ENCODE measurements at places on chromosomes 12 and 14.

GRCh38 chr12:49228653-49229052, 36.2 kb upstream of the TUBA1C start:
- no peak for DNase-seq

GRCh38 chr14:59920378-59920683, 387 bp downstream of the LRRC9 start:
- DNase-seq = no peak

DNA sequence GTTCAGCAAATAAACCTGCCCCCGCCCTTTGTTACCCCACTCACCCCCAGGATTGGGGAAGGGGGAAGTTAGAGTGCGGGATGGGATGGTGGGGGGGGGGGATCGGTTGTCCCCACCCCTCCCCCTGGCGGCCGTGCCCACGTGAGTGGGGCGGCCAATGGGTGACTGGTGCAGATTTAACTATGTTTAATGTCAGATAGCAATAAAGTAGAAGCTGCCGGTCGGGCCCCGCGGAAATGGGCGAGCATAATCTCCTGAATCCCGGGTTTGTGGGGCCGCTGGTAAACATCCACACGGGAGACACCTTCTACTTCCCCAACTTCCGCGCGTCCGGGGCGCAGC, at the start of gene HOXC12:
TSS of gene HOXC12 (plus strand) at position 210 of the 342 bp plus-strand sequence. CDS start at position 237, 27 bp downstream.
- DNase-seq = no peak

- DNase-seq = no peak
Observed at GRCh38 chr12:61574339-61574738, 685.9 kb upstream of the USP15 start.

GRCh38 chr14:85822236-85822635, 292.3 kb downstream of the FLRT2 start:
- DNase-seq = no peak

DNA sequence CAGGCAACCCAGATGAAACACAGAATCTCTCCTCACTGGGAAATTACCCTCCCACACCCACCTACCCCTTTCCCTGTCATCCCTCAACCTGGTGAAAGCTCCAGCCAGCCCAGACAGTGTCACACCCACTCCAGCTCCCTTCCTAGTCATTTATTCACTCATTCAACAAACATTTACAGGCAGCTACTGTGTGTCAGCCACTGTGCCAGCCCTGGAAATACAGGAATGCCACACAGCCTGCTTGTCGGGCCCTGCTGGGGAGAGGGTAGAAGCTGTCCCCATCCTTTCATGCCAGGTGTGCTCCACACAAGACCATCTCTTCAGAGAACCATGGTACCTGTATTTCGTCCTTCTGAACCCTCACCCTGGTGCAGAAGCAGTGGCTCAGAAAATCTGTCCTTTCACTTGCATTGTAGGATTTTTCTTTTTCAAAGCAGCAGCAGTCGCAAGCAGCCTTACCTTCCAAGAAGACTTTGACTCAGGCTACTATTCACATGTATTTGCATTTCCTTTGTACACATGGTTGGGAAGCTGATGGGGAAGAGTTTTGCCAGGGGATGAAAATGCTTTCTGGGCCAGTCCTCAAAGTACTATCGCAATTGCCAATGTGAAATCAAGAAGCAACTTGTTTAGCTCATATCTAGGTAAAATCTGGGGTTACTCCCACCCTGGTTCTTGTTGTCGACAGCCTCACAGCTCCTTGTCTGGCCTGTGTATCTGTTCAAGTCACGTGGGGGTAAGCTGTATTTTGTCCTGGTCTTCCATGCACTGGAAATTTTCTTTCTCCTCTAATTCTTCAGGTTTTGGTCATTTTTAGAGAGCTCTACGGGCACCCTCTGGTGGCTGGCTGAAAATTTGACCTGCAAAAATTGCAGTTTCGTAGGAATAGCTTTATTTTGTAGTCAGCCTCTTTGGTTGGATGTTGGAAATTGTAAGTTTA, 147.4 kb upstream of the EGLN3 start:
- peak; percentile 63 for DNase-seq

GRCh38 chr12:57096748-57097553, 8.0 kb downstream of the NAB2 start:
- no peak for DNase-seq

DNA sequence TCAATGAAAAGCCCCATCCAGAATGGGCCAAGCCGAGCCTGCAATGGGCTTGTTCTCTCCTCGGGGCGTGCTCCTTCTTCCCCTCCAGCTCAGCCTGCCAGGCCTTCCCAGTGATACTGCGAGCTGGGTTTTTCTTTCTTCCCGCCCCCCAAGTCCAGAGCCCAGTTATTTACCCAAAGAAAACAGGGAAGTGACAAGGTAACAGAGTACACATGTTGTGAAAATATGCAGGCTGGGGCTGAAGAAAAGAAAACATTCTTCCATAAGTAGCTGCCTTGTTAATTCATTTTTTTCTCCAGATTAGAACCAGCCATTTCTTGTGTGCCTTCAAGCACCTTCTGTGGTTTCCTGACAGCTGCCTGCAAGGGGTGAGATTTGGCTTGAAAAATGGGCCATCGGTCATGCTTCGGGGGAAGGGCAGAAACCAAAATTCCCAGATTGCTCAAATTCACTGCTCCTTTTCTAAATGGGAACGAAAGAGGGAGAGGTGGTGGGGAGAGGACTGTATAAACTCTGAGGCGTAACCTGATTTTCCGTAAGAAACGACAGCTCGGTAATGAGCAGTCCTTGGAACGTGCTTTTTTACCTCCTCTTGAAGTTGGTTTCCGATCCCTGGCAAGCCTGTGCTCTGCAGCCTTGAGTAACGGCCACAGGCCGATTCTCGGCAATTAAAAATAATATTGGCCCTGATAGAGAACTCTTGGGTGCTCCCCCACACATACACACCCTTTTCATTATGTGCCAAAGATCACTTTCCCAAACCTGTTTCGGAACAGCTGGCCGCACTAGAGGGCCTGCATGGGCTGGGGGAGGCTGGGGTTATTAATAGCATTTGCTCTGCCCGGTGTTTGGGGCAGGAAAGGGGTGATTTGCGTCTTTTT, 229.4 kb downstream of the ZFP36L1 start:
- peak; percentile 74 for DNase-seq

DNA sequence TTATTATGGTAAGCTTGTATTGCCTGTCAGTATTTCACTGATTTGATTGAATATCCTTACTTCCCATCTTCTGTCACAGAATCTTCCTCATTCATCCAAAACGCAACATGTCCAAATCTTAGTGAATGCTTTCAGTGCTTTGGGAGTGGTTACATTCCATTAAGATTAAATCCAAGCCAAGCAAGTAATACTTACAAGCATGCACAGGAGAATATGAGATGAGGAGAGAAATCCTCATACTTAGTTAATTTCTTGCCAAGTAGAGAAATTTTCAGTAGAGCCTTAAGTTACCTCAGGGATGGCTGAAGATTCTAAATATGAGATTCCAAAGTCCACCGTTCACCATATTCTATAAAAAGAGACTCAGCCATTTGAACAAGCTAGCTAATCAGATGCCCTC, 316.0 kb downstream of the RAD51B start:
- DNase-seq = no peak

GRCh38 chr12:113248842-113249435, 27.7 kb downstream of the TPCN1 start:
- DNase-seq = peak; percentile 13

DNA sequence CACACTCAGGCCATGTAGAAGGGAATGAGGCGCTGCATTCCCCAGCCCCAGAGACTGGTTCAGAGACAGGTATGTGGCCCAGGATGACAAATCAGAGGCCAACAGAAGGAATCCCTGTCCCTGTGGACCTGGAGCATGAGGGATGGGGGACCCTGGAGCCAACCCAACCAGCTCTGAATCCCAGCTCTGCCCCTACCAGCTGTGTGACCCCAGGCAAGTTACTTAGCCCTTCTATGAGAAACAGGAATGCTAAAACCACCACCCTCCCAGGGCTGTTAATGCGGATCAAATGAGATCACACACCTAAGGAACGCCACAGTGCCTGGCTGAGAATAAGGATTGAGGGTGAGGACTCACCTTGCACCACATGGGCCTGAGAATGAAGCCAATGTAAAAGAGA, 15.6 kb downstream of the ITPK1 start:
- no peak for DNase-seq

- no peak for DNase-seq
Observed at GRCh38 chr14:83184531-83184930, 1650.9 kb upstream of the SEL1L start.

- DNase-seq = no peak
Observed at GRCh38 chr14:72070458-72070857, 138.2 kb downstream of the RGS6 start.

DNA sequence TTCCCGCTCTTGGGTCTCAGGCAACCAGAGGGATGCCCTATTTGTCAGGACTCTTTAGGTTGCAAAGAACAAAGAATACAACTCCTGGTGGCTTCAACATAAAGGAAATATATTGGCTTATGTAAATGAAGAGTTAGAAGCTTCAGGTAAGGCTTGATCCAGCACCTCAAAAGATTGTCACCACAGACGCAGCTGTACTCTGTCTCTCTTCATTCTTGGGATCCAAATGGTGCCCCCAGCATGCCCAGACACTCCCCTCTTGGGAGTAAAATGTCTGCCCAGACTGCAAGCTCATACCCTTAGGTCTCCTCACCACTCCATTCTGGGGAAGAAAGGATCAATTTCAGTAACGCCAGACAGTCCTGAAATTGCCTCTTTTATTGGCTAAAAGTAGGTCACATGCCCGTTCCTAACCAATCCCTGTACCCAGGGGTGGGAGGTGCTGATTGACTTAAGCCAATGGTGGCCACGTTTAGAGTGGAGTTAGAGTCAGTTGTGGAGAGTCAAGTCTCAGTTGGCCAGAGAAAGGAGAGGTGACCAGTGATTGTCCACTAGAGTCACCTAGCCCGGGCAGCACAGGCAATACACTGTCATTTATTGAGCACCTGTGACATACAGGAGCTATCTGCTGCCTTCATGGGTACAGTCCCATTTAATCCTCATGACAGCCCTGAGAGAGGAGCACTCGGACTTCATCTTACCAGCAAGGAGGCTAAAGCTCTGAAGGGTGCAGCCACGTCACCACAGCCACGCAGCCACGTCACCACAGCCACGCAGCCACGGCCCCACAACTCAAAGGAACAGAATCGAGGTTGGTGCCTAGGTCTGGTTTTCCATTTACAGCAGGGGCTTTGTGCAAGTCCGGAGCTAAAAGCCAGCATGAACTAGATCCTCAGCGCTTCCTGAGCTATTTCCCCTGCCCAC, 19.7 kb upstream of the BEGAIN start:
- DNase-seq = no peak

DNA sequence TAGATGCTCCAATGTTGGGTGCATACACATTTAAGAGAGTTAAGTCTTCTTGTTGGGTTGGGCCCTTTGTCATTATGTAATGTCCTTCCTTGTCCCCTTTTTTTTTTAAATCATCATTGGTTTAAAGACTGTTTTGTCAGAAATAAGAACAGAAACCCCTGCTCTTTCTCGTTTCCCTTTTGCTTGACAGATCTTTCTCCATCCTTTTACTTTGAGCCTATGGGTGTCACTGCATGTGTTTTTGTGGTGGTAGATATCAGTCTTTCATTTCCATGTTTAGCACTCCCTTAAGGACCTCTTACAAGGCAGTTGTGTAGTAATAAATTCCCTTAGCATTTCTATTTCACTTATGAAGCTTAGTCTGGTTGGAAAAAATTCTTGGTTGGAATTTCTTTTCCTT, 47.4 kb downstream of the RTN1 start:
- DNase-seq = no peak

DNA sequence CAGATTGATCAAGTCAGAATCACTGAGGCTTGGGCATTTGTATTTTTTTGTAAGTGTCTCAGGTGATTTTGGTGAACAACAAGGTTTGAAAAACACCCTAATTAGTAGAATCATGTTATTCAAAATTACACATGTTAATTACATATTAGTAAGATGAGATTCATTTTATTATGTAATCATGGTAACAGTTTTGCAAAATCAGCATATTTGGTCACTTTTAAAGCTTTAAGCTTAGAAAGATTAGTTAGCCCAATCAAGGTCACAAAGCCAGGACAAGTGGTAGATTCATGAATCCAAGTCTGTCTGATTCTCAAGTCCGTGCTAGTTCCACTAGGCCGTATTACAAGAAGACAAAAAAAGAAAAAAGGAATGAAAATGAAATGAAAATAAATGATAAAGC, 218.4 kb upstream of the FAR2 start:
- DNase-seq = no peak

- DNase-seq = no peak
Observed at GRCh38 chr12:118164798-118165486, 29.0 kb downstream of the PEBP1 start.

GRCh38 chr12:2637371-2637770, 157.4 kb upstream of the FKBP4 start:
- DNase-seq = no peak

- DNase-seq = no peak
Observed at GRCh38 chr12:27769142-27769673, 10.8 kb upstream of the KLHL42 start.

DNA sequence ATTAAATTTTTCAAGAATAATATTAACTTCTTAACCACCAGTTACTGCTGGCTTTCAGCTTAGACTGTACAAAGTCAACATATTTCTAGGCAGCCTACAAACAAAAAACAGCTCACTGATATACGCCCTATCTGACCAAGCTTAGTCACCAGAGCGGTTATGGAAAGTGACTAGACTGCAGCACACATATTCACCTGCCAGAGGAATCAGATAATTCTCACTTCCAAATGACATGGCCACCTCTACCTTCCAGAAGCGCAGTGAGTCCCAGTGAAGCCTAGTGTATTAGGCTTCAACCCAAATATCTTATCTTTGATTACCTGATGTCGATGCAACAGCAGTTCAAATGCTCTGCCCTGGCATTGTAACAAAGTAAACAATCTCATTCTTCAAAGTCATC, 8.5 kb downstream of the STXBP6 start:
- no peak for DNase-seq

DNA sequence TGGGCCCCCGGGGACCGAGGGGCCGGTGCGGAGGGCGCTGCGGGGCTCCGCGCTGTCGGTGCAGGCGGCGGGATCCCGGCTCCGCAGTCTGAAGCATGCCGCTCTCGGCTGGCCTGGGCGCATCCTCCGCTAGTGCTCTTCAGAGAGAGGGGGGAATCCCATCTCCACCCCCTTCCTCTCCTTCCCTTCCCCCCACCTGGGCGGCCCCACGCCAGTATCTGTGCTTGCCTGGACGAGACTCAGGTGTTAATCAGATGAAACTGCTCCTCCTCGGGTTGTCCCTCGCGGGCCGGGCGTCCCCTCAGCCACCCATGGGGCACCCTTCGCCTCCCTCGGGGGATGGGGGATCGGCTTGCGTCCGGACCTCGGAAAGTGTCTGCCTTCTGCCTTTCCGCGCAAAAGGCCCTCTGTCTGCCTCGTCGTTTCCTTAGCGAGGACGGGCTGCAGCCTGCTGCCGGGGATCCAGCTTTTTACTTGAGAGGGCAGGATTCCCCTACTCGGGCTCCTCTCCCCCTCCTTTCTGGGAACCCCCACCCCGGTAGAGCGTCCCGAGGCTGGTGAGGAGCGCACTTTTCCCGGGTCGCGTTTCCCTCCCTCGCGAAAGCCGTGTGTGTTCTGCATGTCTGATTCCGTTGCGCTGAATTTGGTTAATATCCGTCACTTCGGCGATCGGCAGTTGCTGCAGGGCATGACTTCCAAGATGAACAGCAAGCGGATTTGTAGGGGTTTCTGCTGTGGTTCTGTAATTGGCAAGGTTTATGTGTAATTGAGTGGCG, 1.1 kb downstream of the GPHN start:
- DNase-seq = peak; percentile 70

GRCh38 chr14:71318097-71318459, 410.8 kb downstream of the PCNX1 start:
- no peak for DNase-seq

All from right cardiac atrium (tissue), 5 donors.